ENCODE measurements at places on chromosomes 2 and 18.

DNA sequence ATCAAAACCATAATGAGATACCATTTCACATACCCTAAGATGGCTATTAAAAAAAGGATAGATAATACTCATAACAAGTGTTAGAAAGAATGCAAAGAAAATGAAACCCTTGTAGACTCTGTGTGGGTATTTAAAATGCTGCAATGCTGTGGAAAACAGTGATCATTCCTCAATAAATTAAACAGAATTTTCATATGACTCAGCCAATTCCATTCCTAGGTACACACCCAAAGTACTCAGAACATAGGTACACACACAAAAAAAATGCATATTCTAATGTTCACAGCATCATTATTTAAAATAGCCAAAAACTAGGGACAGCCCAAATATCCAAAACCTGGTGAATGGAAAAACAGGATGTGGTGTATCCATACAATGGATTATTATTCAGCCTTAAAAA, 502.3 kb downstream of the KCNJ3 start:
- no peak for DNase-seq

- no peak for DNase-seq
Measured at GRCh38 chr2:51484605-51485004, 452.7 kb upstream of the NRXN1 start.

DNA sequence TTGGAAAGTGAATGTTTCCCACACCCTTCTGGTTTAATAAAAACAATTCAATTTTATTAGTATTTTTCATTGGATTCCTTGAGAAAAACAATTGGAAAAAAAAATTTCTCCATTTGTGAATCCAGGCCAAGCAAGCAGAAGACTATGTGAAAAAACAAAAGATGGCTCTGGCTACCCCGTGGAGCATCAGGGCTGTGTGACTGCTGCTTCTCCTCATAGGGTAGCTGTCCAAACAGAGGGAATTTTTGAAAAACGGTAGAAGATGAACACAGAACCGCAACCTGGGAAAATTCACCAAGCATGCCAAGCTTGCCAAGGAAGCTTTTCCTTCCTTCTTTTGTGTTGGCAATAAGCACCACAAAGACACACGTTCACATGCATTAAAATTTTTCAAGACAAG, 71.3 kb upstream of the ACVR2A start:
- DNase-seq: no peak

- peak; percentile 20 for DNase-seq
Measured at GRCh38 chr2:202377207-202377761, 1.2 kb downstream of the BMPR2 start.

DNA sequence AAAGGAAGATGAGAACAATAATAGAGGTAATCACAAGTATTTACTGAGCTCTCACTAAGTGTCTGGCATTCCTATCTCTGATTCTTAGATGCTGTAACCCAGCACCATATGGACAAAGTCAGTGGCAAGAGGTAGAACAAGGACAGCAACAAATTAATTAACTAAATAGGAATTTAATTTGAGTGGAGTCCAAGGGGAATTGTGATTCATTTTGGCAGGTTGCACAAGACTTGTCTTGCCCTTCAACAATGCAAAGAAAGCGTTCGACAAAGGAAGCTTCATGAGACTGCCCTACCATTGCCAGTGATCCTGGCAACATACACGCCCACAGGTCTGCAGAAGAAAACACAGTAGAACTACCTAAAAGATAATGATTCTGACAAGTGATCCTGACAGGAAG, 221.6 kb downstream of the RBM43 start:
- DNase-seq: no peak

- no peak for DNase-seq
Measured at GRCh38 chr2:46187112-46187618, 110.0 kb upstream of the EPAS1 start.

DNA sequence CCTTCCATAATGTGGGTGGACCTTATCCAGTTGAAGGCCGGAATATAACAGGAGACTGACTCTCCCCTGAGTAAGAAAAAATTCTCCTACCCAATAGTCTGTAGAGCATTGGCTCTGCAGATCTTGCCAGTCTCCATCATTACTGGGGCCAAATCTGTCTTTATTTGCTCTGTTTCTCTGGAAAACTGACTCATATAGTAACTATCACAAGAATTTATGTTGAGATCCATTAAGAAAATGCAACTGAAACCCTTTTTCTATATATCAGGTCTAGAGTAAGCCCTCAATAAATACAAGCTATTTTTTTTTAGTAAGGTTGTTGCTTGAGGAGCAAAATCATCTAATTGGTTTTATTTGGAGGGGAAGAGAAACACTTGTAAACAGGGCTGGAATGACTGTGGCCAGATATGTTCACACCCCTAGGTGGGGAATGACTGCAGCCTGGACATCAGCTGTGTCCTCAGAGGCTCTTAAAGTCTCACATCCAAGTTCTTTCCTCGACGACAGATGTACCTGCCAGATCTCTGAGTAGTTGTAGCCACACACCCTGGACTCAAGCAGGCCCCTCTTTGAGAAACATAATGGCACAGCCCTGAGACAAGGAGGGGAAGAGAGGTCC, 339.7 kb downstream of the TNS1 start:
- no peak for DNase-seq

DNA sequence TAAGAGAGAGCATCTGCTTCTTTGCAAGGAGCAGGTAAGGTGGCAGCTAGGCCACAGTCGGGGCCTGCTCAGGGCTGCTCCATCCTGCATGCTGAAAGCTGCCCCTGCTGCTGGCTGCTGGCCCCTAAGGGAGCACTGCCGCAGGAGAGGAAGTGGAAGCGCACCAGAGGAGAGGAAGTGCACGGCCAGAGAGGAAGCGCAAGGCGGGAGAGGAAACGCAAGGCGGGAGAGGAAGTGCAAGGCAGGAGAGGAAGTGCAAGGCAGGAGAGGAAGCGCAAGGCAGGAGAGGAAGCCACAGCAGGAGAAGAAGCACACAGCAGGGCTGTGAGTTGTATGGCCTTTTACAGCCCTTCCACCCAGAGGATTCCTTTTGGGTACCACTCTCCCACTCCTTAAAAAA, 539.0 kb upstream of the TNP1 start:
- no peak for DNase-seq

- no peak for DNase-seq
Measured at GRCh38 chr18:69774831-69775230, 172.8 kb downstream of the CD226 start.

- DNase-seq: no peak
Measured at GRCh38 chr18:51563396-51563795, 365.9 kb upstream of the MEX3C start.

DNA sequence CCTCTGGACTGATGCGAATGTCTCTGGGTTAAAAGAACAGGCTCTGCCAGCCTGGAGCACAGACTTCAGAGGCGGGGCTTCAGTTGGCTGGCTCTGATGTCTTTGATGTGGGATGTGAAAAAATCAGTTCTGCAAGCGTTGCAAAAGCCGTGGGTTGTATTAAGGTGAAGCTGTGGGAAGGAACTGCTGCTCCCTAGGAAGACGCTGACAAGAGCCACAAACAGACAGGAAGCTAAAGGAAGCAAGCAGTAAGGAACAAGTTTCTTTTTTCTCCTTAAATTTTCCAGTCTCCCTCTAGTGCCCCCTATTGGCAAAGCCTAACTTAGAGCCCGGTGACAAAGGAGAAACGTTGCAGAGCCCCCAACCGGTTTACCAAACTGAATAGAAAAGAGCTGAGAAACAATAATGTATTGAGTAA, 239.0 kb downstream of the CCDC178 start:
- peak; percentile 2 for DNase-seq

- DNase-seq: peak; percentile 11
Measured at GRCh38 chr2:110678457-110679336, 834 bp upstream of the BUB1 start.

DNA sequence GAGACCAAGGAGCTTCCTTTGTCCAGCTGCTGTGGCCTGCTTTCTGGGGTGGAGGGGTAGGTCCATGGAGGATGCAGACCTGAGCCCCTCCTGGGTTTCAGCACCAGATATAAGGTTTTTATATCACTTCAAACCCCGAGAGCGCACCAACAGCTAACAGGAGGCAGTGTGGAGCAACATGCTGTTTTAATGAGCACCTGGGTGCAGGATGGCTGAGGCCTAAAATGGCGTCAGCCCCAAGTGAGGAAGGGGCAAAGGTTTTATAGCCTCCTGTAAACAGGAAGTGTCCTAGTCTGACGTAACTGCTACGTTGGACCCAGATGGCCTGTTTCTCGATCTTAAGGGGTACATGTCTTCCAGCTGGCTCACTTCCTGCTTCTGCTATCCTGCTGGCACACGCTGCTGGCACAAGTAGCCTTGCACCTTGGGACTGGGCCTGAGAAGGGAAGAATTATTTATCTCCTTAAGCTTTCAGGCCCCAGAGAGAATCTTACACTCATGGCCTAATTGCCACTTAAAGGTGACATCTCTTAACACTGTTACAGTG, 11.4 kb upstream of the REG1B start:
- no peak for DNase-seq

GRCh38 chr2:73368781-73369180, 16.9 kb upstream of the ALMS1 start:
- DNase-seq: no peak

DNA sequence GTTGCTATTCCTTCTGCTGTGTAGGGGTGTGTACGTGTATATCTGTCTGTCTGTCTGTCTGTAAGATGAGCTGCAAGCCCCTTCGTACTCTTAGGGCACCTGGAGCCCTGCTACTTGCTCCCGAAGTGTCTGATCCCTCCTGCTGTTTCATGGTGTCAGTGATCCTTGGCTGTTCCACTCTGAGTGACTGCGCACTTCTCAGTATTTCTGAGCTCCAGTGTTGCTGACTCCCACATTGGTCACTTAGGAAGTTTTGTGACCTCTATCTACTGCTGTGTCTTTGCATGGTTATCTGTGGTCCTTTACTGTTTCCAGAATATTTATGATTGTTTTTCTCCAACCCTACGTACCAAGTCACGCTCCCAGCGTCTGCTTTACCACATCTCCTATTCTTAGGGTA, 16.2 kb downstream of the SEMA4F start:
- DNase-seq: no peak

GRCh38 chr2:15049096-15049993, 416.8 kb downstream of the LRATD1 start:
- no peak for DNase-seq

- DNase-seq: no peak
Measured at GRCh38 chr18:58095222-58095621, 51.2 kb downstream of the NEDD4L start.

GRCh38 chr2:26590980-26591618, 50.1 kb downstream of the CIB4 start:
- no peak for DNase-seq
